ENCODE measurements at places on chromosomes 12 and 14.

- DNase-seq = no peak
Measured at GRCh38 chr12:108289350-108290161, 49.6 kb downstream of the CMKLR1 start.

GRCh38 chr12:116280595-116281290, 3.2 kb upstream of the MED13L start:
- DNase-seq = no peak

- DNase-seq = no peak
Measured at GRCh38 chr14:32396885-32397284, 67.8 kb downstream of the AKAP6 start.

DNA sequence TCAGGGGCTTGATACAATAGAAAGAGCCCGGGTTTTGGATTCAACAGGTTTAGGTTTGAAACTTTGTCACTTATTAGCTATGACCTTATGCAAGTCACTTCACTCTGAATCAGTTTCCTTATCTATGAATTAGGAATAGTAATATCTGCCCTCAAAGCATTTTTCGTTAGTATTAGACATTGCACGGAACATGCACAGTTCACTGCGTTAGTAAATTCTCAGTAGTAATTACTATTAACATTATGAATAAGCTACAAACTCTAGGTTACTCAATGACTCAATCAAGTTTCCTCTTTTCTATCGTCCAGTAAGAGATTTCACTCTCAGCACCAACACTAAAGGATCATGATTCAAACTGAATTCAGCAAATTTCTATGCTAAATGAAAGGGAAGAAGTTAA, 150.3 kb downstream of the CEP83 start:
- no peak for DNase-seq

GRCh38 chr12:51620448-51620847, 29.4 kb downstream of the SCN8A start:
- DNase-seq = no peak

GRCh38 chr12:52211716-52212585, 20.1 kb upstream of the KRT80 start:
- no peak for DNase-seq

- DNase-seq = no peak
Measured at GRCh38 chr12:2977776-2978175, 18.6 kb downstream of the TEAD4 start.

DNA sequence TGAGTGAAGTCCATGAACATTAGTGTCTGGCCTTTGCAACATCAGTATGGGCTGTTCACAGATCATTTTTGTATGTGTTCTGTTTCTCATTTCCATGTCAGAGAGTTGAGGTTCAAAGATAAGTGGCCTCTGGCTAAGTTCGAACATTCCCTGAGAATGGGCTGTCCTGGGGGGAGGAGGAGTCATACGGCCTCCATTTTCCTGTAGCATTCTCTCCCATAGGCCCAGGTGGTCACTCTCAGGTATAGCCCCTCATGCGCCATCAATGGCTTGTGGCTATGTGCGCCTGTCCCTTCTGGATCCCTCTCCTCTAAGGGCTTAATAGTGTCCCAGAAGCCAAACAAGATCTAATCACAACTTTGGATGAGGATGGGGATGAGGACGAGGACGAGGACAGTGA, 165.0 kb downstream of the PAX9 start:
- no peak for DNase-seq

DNA sequence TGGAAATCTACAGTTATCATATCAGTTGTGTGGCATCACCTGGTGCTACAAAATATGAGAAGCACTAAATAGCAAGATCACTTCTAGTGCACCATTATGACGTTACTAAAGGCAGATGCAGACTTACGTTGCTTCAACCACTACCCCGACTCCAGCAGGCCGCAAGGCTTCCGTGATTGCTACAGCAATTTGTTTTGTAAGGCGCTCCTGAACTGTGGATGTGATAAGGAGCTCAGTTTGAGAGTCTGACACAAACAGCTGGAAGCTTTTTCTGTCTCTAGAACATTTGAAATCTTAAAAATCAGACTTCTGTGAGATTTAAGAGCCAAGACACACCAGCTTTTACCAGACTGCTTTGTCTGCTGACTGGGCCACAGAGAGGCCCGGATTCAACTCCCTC, 57.0 kb downstream of the GCH1 start:
- DNase-seq = no peak

GRCh38 chr12:52126605-52127578, 47.4 kb downstream of the SMIM41 start:
- DNase-seq = no peak

- DNase-seq = no peak
Measured at GRCh38 chr14:73753887-73754795, 40.0 kb upstream of the PNMA1 start.

GRCh38 chr14:64746298-64747250, 42.4 kb downstream of the PLEKHG3 start:
- no peak for DNase-seq

GRCh38 chr12:67662910-67663538, 14.5 kb downstream of the DYRK2 start:
- no peak for DNase-seq

GRCh38 chr12:62998454-62998853, 63.5 kb upstream of the PPM1H start:
- DNase-seq = no peak

DNA sequence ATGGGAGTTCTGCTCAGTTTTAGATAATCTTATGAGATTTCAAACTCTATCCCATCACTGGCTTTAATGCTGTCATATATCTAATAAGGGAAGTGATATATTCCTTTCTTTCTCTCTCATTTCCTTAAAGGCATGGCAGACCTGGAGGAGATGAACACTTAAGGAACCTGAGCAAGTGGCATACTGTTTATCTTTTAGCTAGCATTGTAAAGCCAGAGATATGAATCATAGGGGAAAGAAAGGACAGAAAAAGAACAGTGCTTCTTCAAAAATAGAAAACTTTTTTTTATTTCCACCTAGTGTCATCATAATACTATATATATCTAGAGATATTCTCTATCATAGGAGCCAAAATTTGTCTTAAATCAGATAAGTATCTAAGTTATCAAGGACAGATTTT, 68.3 kb upstream of the PSMA6 start:
- no peak for DNase-seq

DNA sequence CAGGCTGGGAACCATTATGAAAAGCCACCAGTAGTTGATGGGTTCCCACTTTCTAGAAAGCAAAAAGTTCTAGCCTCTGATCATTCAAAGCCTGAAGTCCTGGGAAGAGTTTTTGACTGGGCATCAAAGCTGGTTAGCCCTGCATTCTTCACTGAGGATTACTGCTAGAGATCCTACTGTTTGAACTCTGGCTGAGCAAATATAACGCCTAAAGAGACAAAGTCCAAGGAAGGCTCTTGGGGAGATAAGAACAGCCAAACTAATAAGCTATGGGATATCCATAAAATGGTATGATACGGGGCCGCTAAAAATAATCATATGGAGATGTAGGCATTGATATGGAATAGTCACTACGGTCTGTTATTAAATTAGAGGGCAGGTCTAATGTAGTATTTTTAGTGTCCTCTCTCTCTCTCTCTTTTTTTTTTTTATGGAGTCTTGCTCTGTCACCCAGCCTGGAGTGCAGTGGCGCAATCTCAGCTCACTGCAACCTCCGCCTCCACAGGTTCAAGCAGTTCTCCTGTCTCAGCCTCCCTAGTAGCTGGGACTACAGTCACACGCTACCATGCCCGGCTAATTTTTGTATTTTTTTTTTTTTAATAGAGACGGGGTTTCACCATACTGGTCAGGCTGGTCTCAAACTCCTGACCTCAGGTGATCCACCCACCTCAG, 35.5 kb downstream of the PLXNC1 start:
- DNase-seq = no peak

DNA sequence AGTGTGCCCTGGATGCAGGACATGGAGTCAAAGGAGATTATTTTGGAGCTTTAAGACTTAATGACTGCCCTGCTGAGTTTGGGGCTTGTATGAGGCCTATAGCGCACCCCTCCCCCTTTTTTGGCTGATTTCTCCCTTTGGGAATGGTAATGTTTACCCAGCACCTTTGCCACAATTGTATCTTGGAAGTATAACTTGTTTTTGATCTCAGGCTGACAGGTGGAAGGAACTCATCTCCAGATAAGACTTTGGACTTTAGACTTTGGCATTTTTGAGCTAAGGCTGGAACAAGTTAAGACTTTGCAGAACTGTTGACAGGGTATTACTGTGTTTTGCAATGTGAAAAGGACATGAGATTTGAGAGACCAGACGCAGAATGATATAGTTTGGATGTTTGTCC, 110.5 kb downstream of the DERA start:
- no peak for DNase-seq
